ENCODE measurements at places on chromosomes 11 and 22.
A peak's percentile ranks its signal among the peaks of the same experiment; 100 is the strongest.

- DNase-seq: no peak
Measured at GRCh38 chr11:8283465-8284230, 20.0 kb upstream of the LMO1 start.

GRCh38 chr22:36289406-36289870 lies 36.5 kb downstream of the APOL1 start:
- no peak for DNase-seq

GRCh38 chr11:123558536-123559315 lies 95.7 kb downstream of the SCN3B start:
- DNase-seq: no peak

DNA sequence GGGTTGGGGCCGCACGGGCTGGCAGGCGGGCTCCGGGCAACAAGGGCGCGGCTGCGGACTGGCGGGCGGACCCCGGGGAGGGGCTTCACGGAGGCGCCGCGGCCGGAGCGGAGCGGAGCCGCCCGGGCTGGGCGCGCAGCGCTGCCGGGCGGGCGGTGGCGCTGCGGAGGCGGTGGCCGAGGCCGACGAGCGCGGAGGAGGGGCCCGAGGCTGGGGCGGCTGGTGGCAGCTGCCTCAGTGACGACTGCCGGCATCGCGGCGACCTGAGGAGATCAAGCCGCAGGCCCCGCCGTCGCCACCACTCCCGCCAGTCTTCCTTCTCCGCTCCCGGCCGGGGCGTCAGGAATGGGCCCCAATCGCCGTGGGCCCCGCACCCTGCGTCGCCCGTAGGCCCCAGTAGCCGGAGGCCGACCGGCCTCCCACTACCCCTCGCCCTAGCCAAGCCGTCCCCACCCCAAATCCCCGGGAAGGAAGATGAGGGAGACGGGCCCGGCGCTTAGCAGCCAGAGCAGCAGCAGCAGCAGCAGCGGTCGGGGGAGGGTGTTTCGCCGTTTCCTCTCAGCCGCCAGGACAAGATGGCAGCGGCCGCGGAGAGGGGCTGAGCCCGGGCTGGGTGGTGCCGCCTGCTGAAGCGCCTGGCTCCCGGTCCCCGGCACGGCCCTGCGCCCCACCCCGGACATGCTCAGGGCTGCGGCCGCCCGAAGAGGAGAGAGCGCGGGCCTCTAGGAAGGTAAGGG lies at the start of gene HIPK3:
TSS of gene HIPK3 (plus strand) at position 222 of the 737 bp plus-strand sequence.
- DNase-seq: peak; percentile 54

DNA sequence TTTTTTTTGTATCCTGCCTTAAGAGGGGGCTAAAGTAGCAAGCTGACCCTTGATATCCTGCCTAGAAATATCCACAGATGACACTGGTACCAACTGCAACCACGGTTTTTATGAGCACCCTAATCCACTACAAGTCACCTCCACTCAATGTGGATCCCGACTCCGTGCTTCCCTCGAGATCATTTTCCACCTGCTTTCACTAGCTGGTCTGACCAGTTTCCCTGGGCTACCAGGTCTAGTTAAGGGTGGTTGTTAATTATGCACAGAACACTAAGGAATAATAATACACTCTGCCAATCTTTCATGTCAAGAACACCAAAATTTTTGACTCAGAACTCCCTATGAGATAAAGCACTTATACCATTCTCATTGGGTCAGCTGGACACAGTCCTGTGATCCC lies 82.3 kb downstream of the ABTB2 start:
- no peak for DNase-seq

DNA sequence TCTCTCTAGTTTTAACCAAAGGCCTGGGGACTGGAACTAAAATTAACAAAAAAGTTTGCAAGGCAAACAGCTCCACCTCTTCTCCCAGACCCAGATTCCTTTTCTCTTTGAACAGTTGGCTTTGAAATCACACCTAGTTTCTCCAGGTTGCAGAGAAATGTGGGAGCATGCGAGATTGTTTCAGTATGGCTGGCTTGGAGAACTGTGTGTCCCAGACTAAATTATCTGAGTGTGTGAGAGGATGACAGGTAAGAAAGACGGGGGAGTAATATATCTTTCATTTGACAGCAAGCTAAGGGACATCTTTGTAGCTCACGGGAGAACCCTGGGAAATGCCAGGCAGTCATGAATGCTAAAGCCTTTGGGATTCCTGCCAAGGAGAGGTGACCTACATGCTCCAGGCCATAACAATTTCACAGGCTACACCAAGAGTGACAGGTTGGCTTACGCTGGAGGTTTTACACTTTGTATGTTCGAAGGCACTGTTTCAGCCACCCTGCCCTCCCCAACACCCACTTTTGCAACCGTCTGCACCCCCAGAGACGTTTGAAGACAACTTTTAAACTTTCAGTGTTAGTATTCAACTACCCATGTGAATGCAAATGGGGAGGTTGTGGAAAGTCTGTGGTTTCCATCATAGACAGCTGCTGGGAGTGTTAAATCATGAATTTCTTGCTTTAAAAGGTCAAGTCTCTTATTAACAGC lies 109.3 kb upstream of the SNX19 start:
- no peak for DNase-seq

GRCh38 chr11:117883063-117883462 lies 6.6 kb upstream of the FXYD6 start:
- DNase-seq: no peak

Measured in activated CD4-positive, alpha-beta T cell treated with anti-CD3 and anti-CD28 coated beads for 1 hour (primary cell).